ENCODE measurements at places on chromosomes 3 and 15. TPM values are rescaled to one million over a fixed set of nuclear protein-coding genes. Genes with fewer than 3 reads are reported as not detected.

CCR2 gene
- not detected for total RNA-seq

EPHA3 gene
- under 0.01 TPM for total RNA-seq

SRPRB gene
- total RNA-seq: 59.9 TPM

PPP1R14D gene
- total RNA-seq: not detected

SPTBN5 gene
- 0.43 TPM for total RNA-seq

GMNC gene
- total RNA-seq: not detected

LYZL4 gene
- total RNA-seq: not detected

SLC22A14 gene
- total RNA-seq: under 0.01 TPM
